ENCODE measurements at places on chromosomes 16 and 17. TPM values are rescaled to one million over a fixed set of nuclear protein-coding genes. Genes with fewer than 3 reads are reported as not detected.

The ARL2BP gene
- total RNA-seq, result 42.9 TPM

The CTRB1 gene
- total RNA-seq, result 25.2 TPM

The OMG gene
- total RNA-seq, result 4.0 TPM

The CA7 gene
- total RNA-seq, result not detected

The ERN1 gene
- 45.1 TPM for total RNA-seq

The OR1F1 gene
- not detected for total RNA-seq

The TUBD1 gene
- 10.4 TPM for total RNA-seq

The KRT12 gene
- not detected for total RNA-seq

The NPIPB8 gene
- total RNA-seq, result 0.57 TPM

The GRIN2A gene
- not detected for total RNA-seq

The GSG1L2 gene
- total RNA-seq, result not detected

The METRNL gene
- 14.7 TPM for total RNA-seq

The WFDC1 gene
- 2.5 TPM for total RNA-seq

The SULT1A2 gene
- total RNA-seq, result 5.6 TPM

The TMIGD1 gene
- not detected for total RNA-seq

The CES1 gene
- 39.6 TPM for total RNA-seq

The NUPR1 gene
- 29.8 TPM for total RNA-seq

The MLX gene
- total RNA-seq, result 43.0 TPM

The RAB37 gene
- 19.9 TPM for total RNA-seq

The SBK1 gene
- 1.0 TPM for total RNA-seq

The TEX19 gene
- not detected for total RNA-seq

The ARHGDIG gene
- not detected for total RNA-seq

The PEX12 gene
- total RNA-seq, result 4.0 TPM

The ZP2 gene
- not detected for total RNA-seq

The ASPHD1 gene
- total RNA-seq, result not detected

The MT1G gene
- total RNA-seq, result not detected

The MAPT gene
- total RNA-seq, result 0.66 TPM

The SHBG gene
- total RNA-seq, result 1.9 TPM

The DBNDD1 gene
- total RNA-seq, result 1.8 TPM

The ABAT gene
- 9.0 TPM for total RNA-seq

The RAB11FIP4 gene
- total RNA-seq, result 25.2 TPM

The C17orf50 gene
- not detected for total RNA-seq

The PDILT gene
- not detected for total RNA-seq

The SOCS7 gene
- total RNA-seq, result 12.0 TPM

The GLTPD2 gene
- total RNA-seq, result not detected

The NPIPA2 gene
- total RNA-seq, result 1.8 TPM

The ATP2A1 gene
- 1.2 TPM for total RNA-seq

The LRRC46 gene
- total RNA-seq, result 0.51 TPM

The SLC5A10 gene
- not detected for total RNA-seq

The SLC6A4 gene
- 0.34 TPM for total RNA-seq

The SLFN13 gene
- 33.0 TPM for total RNA-seq

Data from spleen (tissue), 13 donors.